HFFc6 (cell line): ENCODE measurements at places on chromosomes 3 and 15. TPM values are rescaled to one million over a fixed set of nuclear protein-coding genes. Genes with fewer than 3 reads are reported as not detected.

Gene SLC6A1
- total RNA-seq = not detected in 3 replicates

Gene TRPC1
- total RNA-seq = 8.7 to 11.2 TPM (median 11.0 TPM) in 3 replicates

Gene GOLGA8M
- 0.29 to 0.48 TPM (median 0.32 TPM) in 3 replicates for total RNA-seq

Gene WDR93
- total RNA-seq = 0.12 TPM in 1 of 3 replicates, not detected in the others

Gene SCN5A
- 0.46 TPM in 1 of 3 replicates, not detected in the others for total RNA-seq

Gene BFSP2
- total RNA-seq = not detected in 3 replicates

Gene GRM7
- total RNA-seq = not detected in 3 replicates

DNA sequence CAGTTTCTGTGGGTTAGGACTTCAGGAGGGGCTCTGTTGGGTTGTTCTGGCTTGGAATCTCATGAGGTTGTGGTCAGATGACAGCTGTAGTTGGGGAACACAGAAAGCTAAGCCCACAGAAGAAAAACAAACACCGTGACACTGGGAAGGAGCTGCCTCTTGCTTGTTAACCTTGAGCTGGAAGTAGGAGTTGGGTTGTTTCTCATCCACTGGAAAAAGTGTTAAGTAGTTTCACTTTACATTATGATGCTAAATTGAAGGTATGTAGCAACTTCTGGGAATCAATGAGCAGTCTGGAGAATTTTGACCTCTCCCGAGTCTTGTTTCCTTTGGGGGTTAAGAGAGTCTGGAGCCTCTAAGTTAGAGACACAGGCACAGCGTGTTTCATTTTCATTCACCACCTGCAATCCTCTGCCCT lies 20.4 kb downstream of the HACD3 start:
- peak; percentile 1 for DNase-seq

GRCh38 chr3:112097378-112097777 lies 11.2 kb downstream of the C3orf52 start:
- peak; percentile 99 for DNase-seq

DNA sequence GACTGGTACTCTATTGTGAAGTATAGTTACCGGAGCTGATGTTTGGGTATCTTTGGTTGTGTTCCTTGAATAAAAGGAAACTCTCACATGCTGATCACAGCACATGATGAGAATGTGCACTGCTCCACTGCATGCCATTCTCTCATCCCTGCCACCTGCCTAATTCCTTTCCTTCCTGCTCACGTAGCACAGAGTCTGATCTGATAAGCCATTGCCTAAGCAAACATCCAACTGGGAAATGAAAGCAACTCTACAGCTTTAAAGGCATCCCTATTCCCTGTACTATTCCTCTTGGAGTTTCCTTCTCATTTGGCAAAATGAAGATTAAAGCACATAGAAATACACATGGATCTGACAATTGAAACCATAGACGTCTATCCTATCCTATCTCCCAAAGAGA lies 359.8 kb downstream of the C3orf38 start:
- DNase-seq = no peak

GRCh38 chr15:76346669-76347481 lies 10.3 kb downstream of the ISL2 start:
- peak; percentile 88 for DNase-seq

GRCh38 chr3:187973977-187974870 lies 179.7 kb upstream of the LPP start:
- DNase-seq = no peak

- no peak for DNase-seq
Measured at GRCh38 chr15:52733088-52733487, 53.9 kb upstream of the ATOSA start.

DNA sequence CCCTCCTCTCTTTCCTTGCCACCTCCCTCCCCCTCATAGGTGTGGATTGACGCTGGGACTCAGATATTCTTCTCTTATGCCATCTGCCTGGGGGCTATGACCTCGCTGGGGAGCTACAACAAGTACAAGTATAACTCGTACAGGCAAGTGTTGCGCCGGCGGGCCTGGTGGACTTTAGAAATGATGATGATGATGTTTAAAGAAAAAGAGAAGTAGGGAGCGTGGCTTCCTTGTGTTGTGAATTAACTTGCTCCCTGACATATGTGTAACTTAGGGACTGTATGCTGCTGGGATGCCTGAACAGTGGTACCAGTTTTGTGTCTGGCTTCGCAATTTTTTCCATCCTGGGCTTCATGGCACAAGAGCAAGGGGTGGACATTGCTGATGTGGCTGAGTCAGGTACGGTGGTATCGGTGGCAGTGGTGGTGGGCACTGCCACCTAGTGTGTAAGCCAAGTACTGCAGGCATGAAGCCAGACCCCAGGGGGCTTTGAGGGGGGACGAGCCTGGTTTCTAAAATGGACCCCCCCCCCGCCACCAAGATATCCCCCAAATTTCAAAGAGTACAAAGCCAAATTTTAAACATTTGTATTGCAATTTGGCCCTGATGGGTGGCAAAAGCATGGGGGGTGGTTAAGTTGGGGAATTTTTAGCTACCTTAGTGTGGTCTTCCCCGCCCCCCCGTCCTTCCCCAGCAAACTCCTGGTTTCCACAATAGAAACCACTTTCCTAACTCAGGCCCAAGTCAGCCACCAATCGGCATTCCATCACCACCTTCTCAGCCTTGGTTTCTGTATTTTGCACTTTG lies 65.6 kb downstream of the SLC6A6 start:
- no peak for DNase-seq

- DNase-seq = peak; percentile 1
Measured at GRCh38 chr3:193795062-193795690, 202.2 kb downstream of the OPA1 start.

DNA sequence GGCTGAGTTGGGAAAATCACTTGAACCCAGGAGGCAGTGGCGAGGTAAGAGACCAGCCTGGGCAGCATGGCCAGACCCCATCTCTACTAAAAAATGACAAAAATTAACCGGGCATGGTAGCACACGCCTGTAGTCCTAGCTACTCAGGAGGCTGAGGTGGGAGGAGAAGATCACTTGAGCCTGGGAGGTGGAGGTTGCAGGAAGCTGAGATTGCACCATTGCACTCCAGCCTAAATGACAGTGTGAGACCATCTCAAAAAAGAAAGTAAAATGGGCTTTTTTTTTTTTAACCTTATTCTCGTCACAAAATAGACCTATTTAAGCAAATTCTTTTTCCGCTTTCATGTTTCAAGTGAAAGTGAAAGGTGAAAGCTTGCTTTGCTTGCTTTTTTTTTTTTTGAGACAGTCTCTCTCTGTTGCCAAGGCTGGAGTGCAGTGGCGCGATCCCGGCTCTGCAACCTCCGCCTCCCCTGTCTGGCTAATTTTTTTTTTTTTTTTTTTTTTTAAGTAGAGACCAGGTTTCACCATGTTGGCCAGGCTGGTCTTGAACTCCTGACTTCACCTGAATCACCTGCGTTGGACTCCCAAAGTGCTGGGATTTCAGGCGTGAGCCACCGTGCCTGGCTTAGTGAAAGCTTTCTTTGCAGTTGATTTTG lies 3.6 kb downstream of the PDIA3 start:
- no peak for DNase-seq

DNA sequence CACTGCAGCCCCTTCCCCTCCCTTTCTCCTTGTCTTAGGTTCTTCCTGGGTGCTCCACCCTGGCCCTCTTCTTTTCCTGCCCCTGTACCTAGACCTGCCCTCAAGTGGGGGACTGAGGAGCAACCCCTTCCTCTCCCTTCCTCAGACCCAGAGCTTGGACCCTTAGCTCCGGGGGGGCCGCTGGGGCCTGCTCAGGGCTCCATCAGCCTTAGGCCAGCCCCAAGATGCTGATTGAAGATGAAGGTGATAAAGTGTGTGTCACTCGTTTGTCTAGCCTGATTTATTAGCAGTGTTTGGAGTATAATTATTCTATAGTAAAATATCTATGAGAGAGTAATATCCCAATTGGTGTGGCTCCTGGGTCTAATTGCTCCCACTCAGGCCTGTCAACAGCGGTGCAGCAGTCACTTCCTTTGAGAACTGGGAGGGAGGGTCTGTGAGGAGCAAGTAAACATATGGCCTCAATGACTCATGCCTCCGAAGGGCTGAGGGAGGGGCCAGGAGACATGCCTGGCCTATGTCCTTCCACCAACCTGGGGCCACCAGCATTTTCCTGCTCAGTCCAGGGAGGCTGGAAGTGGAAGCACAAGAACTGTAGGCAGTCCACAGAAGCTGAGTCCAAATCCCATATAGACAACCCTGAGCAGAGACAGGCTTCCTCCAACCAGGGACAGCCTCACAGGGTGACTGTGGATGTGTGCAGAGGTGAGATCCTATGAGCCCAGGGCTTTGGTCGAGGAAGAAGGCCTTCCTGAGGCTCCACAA lies 123.2 kb downstream of the DNAJB8 start:
- no peak for DNase-seq

- peak; percentile 45 for DNase-seq
Measured at GRCh38 chr3:190382082-190382481, 5.9 kb upstream of the CLDN16 start.

- no peak for DNase-seq
Measured at GRCh38 chr3:7207125-7207524, 346.2 kb downstream of the GRM7 start.

DNA sequence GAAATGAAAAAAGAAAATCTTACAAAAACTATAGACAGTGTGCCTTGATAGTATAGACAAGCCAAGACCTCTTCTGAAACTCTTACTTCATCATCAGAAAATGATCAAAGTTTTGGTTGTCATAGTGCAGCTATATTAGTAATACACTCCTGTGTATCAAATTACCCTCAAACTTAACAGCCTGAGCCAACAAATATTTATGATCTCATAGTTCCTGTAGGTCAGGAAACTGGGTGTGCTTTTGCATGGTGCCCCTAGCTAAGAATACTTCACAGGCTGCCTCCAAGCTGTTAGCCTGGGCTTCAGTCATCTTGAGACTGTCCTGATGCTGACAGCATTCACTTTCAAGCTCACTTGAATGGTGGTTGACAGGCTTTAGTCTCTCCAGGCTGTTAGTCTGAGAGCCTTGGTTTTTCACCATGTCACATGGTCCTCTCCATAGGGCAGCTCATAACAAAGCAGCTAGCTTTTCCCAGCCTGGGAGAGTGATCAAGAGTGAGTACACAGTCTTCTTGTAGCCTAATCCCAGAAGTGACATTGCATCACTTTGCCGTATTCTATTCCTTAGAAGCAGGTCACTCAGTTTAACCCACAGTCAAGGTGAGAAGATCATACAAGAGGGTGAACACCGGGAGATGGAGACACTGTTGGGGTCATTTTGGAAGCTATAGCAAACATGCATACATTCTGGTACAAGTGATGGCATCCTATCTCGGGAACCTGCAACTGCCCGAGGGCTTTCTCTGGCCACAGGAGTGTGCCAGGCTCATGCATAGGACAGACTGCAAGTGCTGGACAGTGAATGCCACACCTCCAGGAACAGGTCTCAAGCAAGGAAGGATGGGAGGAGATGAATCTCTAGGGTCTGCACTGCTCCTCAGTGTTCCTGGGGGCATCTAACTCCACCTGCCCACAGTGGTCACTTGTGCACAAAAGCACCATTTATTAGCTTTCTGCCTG lies 173.4 kb upstream of the CADPS start:
- DNase-seq = no peak

DNA sequence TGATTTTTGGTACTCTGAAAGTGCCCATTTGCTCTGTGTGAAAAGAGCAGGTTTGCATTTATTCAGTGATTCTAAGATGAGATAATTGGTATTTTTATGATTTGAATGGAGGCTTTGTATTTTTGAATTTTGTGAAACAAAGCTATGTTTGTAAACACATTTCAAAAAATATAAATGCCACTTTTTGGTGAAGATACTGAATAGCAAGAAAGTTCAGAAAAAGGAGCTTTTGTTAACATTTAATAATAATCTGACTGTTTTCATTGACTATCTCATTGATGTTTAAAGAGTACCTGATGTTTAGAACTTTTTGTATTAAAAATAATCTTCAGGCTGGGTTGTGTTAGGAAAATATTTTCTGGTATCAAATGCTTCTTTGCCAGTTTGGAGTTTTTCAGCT lies 23.7 kb downstream of the TCF12 start:
- DNase-seq = no peak
